ENCODE measurements at places on chromosomes 5 and 9. TPM values are rescaled to one million over a fixed set of nuclear protein-coding genes. Genes with fewer than 3 reads are reported as not detected.
A peak's percentile ranks its signal among the peaks of the same experiment; 100 is the strongest.

GRCh38 chr5:67363963-67364362, 167.4 kb upstream of the CD180 start:
- DNase-seq, result no peak

DNA sequence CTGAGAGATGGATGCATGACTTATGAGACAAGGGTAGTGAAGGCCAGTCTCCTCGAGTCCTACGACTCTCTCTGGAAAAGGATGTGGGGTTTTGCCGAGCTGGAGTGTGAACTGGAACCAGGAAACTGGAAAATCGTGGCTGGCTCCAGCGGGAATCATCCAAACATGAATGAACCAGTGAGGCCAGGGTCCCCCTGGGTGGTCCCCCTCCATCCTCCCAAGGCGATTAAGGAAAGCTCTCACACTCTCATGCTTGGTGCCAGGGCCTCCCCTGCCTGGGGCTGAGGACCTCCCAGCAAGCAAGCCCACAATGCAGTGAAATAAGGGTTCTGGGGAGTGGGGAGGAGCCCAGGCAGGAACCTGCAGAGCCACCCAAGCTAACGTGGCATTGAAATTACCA, 9.6 kb upstream of the AMBP start:
- no peak for DNase-seq

DNA sequence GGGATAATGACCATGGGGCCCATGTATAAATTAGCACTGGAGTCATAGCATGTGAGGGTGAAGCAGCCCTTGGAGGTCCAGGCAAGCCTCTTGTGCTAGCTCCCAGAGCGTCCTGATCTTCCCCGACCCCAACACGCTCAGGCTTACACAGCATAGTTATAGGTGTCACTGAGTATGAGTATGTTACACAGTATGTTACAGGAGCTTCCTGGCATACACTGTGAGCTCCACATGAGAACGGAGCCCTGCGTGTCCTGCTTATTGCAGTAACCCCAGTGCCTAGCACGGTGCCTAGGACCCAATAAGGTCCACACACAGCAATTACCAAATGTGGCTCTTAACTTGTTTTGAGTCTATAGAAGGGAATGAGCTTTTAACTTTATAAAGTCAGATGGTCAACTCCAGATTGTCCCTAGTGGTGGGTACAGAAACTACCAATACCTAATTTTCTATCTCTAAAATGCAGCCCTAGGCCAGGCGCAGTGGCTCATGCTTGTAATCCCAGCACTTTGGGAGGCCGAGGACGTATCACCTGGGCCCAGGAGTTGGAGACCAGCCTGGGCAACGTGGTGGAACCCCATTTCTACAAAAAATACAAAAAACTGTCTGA, 64.1 kb downstream of the PLAC8L1 start:
- DNase-seq, result no peak

- peak; percentile 68 for DNase-seq
Observed at GRCh38 chr5:172452398-172453205, 1.7 kb downstream of the SH3PXD2B start.

DNA sequence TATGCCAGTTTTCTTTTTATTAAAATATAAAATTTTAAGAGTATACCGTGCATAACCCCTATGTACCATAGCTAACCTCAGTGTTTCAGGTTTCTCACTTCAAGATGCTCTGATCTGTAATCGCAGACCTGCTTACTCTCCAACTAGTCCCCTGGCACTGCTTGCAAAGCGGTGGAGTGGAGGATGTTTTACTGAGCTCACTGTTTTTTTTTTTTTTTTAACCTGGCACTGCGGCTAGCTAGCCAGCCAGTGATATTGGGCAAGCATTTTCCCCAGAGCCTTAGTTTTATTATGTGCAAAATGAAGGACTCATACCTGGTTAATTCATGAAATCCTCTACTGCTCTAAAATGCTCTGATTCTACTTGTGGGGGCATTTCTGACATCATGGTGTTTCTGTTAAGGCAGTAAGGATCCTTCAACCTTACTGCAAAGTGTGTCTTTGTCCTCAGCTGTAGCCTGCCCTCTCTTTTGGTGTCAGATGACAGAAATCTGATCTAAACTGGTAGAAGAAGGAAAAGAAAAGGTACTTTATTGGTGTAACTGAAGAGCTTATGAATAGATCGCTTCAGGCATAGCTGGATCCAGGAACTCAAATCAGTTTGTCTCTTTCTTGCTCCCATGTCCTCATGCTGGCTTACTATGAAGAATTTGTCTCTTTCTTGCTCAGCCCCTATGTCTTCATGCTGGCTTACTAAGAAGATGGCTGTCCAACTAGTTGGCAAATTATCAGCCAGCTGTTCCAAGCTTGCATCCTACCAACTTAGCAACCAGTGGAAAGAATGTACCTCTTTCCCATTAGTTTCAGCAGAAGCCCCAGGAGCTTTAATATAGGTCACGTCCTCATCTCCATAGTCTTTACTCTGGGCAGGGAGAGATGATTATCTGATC, 59.8 kb downstream of the DOCK2 start:
- DNase-seq, result peak; percentile 63

- DNase-seq, result no peak
Observed at GRCh38 chr5:111228520-111229220, 4.5 kb downstream of the CAMK4 start.

GRCh38 chr9:122031776-122032175, 61.3 kb downstream of the TTLL11 start:
- DNase-seq, result no peak

DNA sequence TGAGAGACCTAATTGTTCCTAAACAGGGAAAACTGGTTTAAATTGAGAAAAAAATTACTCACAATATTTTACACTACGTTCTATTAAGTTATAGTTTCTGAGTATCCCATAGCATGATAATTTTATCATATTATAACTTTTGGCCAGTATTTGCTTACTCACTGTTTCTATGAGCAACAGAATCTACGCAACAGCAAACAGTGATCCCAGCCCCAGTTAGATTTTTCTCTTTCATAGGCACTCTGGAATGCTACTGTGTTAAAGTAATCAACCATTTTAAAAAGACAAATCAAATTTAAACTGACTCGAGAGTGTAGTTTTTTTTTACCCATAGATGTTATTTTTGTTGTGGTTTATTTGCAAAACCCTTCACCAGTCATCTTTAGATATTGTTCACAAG, 107.2 kb downstream of the XRCC4 start:
- no peak for DNase-seq

- no peak for DNase-seq
Observed at GRCh38 chr9:136201609-136202453, 3.1 kb downstream of the LHX3 start.

- peak; percentile 45 for DNase-seq
Observed at GRCh38 chr5:74199005-74199404, 441.5 kb downstream of the ENC1 start.

- DNase-seq, result no peak
Observed at GRCh38 chr9:27430750-27431535, 93.1 kb upstream of the IFNK start.

GRCh38 chr9:112408819-112409218, 28.9 kb downstream of the HSDL2 start:
- no peak for DNase-seq

GRCh38 chr9:115216873-115217272, 98.9 kb upstream of the TNC start:
- DNase-seq, result no peak

GRCh38 chr5:39194466-39195136, 24.8 kb downstream of the FYB1 start:
- DNase-seq, result peak; percentile 72

- no peak for DNase-seq
Observed at GRCh38 chr5:139690803-139691629, 42.9 kb downstream of the CXXC5 start.

DNA sequence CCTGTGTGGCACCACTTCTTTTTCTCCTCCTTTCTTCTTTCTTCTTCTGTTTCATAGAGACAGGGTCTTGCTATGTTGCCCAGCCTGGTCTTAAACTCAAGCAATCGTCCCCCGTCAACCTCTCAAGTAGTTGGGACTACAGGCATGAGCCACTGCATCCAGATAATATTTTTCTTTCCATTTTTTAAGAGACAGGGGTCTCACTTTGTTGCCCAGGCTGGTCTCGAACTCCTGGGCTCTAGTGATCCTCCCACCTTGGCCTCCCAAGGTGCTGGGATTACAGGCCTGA, 47.4 kb upstream of the IER5L start:
- no peak for DNase-seq

DNA sequence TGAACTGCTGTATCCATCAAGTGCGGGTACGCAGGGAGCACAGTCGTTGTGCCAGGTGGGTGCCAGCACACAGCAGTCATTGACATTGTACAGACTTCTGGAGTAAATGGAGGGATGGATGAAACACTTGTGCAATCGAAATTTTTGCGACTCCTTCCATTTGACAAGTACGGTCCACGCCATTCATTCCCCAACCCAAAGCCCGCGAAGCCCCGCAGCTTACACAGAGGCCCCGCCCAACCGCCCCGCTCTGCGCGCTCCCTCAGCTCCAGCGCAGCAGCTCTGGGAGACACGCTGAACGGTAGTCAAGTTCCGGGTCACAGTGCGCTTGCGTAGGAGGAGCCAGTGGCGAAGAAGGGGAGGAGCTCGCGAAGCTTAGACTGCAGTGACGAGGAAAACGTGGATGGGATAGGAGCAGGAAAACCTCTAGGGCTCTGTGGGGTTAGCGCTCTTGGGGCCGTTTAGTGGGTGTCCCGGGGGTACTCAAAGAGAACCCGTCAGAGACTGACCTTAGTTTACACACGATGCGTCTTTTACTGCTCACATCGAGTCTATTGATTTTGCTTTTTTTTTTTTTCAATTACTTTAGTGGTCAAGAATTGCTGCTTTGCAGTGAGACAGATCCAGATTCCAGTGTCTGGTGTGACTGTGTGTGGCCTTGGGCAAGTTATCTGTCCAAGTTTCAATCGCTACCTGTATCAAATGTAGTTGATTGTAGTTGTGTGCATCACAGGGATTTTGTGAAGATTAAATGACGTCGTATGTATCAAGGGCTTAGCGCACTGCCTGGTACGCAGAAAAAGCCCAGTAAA, 15.3 kb upstream of the MSANTD3 start:
- peak; percentile 92 for DNase-seq

DNA sequence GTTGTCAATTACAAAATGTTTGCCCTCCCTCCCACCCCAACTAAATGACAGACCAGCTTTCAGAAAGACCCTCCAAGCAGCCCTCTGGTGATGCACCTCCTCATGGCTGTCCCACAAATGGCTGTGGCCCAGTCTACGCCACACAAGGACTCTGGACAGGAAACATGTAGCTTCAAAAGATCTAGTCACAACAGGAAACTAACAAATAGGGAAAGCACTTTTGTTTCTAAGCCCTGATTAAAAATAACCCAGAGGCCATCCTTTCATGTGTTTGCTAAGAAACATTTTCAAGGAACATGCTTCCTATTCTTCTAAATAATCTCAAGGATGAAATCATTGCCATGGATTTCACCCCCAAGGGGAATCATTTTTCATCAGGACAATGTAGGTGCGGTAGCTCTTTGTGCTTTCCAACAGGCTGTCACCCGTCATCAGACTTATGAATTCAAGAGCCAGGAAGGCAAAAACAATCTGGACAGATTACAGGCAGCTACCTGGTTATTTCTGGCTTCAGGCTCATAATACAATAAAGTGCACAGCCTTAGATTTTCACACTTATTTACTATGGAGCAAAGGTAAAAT, 20.1 kb downstream of the PCSK1 start:
- no peak for DNase-seq

DNA sequence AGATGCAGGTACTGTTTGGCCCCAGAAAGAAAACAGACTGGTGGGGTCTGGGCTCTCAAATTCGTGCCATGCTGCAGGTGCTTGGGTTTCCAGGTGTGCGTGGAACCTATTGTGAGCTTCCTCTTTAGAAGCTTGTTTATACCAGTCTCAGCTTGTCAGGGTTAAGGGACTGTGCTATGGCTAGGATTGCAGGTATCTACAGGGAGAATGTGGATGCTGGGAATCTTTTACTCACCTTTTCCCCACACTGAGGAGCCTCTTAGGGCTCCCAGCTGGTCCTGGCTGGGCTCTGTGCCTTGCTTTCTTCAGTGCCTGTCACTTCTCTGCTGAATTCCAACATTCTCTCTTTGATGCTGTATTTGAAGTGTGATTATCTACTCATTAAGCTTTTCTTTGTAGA, 111.8 kb downstream of the WDR70 start:
- no peak for DNase-seq

DNA sequence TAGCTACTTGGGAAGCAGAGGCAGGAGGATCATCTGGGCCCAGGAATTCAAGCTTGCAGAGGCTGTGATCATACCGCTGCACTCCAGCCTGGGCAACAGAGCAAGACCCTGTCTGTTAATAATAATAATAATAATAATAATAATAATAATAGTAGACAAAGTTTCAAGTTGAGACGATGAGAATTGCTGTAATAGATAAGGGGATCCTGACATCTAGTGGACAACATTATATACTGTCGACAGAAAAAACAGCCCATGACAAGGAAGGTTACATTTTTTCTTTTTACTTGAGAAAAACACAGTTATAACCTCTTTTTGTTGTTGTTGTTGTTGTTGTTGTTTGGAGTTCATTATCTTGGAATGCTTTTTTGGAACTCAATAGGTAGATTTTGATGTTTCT, 35.3 kb downstream of the NDFIP1 start:
- peak; percentile 71 for DNase-seq

GRCh38 chr5:94173100-94173499, 431.7 kb upstream of the POU5F2 start:
- DNase-seq, result peak; percentile 18

DNA sequence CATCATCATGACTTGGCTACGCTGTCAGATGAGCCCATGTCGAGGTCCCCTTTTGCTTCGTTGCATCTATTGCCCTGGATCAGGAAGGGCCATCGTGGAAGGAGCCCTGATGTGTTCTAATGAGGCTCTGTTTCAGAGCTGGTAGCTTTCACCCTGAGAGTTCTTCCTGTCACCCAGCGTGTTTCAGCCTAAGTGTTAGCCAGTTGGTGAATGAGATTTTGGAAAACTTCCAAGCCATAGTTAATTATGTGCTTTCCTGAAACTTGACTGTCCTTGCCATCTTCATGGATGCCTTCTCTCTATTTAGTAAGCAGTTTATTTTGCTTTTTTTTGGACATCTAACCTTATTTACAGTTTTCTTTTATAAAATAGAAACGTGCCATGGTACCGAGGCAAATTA, 1695.4 kb upstream of the WWC1 start:
- DNase-seq, result no peak

- DNase-seq, result peak; percentile 59
Observed at GRCh38 chr9:2623288-2624050, 1.9 kb downstream of the VLDLR start.

- DNase-seq, result peak; percentile 61
Observed at GRCh38 chr9:116002624-116003023, 151.0 kb upstream of the PAPPA start.

Gene LIX1
- total RNA-seq, result not detected

Gene PCDHGA8
- total RNA-seq, result 2.6 TPM

Gene C5orf58
- total RNA-seq, result not detected

Gene TMEM174
- total RNA-seq, result not detected

Gene RNF183
- total RNA-seq, result not detected

Gene NEUROG1
- total RNA-seq, result not detected

Gene C7
- total RNA-seq, result under 0.01 TPM

Gene KYAT1
- total RNA-seq, result 7.4 TPM

Gene CDC14B
- 46.0 TPM for total RNA-seq

Gene NR5A1
- total RNA-seq, result not detected

Gene TLR4
- 2.6 TPM for total RNA-seq
